ENCODE measurements at places on chromosomes 7 and 10.

DNA sequence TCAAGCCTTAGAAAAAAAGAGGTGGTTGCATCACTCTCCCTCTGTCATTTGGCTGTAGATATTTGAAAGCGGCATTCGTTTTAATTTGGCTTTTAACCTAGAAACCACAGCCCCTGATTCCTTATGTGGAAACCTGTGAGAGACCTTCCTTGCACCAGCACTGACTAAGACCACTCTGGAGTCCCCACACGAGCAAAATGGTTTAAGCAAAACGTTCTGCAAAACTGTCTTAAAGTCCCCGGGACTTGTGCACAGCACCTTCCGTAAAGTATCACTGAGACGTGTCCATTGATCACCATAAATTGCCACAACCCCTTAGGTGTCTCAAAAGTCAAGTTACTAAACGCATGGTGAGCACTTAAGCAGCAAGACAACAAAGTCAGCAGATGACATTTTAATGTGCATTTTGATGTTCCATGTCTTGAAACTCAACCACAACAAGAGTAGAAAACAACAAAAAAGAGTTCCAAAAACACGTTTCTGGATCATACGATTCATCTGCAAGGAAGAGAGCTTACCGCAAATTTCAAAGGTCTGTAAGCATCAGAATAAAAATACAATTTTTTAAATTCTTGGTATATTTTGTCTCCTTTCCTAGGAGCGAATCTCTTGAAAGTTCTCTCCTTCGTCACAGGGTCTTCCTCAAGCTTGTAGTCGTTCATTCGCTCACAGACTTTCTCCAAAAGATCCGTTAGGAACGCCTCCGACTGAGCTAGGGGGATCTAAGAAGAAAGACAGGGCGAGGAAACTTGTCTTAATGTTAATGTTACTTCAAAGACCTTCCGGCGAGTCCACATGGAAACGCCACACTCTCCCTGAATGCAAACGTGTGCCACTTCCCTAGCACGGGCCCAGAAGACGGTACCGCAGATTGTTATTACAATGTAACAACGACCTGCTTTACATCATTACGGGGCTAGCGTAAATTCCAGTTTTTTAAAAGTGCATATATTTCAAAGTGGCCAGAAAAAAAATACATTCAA is 37.7 kb downstream of the CNPY1 start:
- no peak for DNase-seq

DNA sequence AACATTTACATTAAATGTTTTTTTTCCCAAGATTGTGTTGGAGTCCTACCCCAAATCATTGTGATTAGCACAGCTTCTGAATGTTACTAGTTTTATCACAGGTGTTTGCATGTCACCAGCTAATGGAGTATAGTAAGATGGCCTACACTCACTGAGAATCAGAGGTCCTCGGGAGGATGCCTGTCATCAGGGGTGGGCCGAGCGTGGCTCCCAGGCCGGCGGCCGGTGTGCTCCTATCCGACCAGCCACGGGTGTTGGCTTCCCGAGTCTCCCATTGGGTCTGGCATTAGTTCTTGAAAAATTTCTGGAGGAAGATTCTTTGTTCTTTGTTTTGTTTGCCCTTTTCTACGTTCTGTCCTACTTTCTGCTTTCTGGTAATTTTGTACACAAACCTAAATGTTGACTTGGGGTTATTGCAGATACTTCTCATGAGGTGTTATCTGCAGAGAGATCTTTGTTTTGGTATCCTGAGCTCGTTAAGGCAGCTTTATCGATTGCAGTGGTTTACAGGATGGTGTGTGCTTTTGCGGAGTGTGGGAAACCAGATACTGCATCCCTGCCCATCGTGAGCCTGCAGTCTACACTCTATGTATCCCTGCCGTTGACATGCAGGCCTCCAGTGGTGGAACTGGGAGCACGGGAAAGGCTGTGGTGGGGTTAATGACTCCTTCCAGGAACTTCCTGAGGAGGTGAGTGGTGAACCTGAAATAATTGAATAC is 67.3 kb upstream of the DNAJB6 start:
- no peak for DNase-seq

DNA sequence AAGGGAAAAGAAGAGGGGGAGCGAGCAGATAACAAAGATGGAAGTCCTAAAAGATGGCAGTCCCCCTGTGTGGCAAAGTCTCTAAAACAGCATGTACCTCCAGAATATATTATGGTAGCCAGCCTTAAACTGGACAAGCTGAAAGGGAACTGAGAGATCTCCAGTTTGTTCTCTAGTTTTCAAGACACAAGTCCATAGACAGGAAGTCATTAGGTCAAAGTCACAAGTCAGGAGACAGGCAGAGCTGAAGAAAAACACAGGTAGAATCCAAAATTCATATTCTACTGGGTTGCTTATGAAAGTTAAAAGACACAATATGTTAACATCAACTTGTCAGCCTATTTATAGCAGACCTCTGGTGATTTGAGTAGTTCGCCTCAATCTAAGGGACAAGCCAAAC is 38.7 kb downstream of the FAM107B start:
- DNase-seq, result no peak

- no peak for DNase-seq
Measured at GRCh38 chr7:92631067-92631849, 41.1 kb upstream of the FAM133B start.

DNA sequence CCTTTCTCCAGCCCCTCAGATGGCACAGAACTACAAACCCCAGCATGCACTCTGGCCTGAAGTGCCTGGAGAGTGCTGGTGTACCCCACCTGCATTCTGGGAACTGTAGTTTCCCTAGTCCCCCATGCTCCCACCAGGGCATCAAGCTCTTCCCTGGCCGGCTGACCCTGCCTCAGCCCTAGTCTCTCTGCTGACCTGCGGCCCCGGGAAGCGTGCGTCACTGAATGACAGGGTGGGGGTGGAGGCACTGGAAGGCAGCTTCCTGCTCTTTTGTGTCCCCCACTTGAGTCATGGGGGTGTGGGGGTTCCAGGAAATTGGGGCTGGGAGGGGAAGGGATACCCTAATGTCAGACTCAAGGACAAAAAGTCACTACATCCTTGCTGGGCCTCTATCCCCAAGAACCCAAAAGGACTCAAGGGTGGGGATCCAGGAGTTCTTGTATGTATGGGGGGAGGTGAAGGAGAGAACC is 2.1 kb downstream of the NOS3 start:
- DNase-seq, result no peak

- DNase-seq, result no peak
Measured at GRCh38 chr7:101625031-101625791, 3.9 kb downstream of the MYL10 start.

GRCh38 chr7:85561706-85562105 is 374.9 kb upstream of the SEMA3D start:
- DNase-seq, result no peak

GRCh38 chr7:137165241-137165640 is 178.3 kb downstream of the PTN start:
- DNase-seq, result no peak
